Activated CD8-positive, alpha-beta memory T cell treated with anti-CD3 and anti-CD28 coated beads for 48 hours (primary cell): ENCODE measurements at places on chromosomes 13 and 19.

DNA sequence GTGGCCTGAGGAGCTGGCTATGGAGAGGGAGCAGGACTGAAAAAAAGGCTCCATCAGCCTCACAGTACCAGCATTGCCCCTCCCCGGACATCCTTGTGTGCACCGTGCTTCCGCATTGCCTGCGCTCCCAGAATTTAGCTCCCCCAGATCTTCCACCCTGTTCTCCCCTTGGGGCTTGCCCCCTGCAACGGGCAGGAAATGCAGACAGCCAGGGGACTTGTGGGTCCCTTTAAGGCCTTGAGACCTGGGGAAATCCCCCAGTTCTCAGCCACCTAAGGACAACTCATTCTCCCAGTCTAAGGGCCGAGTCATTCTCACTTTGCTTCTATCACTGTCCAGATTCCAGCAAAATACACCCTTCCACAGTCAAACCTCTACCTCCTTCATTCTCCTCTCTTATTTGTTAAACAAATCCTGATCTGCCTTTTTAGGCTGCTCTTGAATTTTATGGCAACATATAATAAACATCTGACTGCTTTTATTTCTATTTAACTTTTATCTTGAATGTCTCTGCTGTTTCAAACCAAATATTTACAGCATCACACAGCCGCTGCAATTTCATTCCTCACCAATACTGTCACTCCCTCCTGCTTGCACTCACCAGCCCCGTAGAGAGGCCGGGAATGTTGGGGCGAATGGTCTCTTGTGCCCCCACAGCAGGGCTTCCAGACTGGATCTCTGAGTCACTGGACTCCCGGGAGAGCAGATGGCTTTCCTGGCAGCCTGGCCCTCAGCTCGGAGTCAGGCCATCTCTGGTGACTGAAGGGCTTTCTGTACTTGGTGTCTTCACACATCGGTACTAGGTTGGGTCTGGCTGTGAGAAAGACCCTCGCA lies 221.9 kb downstream of the TSHZ3 start:
- DNase-seq = no peak

DNA sequence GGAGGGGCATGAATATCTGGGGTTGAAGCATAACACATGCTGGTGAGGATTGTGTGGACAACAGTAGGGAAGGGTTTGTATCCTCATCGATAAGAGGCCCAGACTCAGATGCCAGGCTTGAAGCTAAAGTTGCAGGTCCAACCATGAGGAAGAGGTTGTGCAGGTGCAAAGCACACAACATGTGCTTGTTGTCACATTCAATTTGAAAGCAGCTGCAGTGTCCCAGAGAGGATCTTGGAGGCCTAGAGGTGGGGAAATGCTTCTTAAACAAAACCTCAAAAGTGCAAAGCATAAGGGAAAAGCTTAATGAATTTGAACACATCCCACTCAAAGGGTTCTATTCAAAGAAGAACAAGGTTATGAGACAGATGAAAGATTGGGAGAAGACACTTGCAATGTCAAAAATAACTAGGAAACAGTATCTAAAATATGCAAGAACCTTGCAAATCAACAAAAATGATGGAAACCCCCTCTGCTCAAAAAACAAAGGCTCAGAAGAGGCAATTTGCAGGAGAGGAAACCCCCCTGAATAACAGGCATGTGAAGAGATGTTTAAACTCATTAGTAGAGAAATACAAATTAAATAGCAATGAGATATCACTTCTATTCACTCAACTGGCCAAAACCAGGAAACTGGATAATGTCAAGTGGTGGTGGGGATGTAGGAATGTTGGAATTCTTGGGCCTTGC lies 187.1 kb downstream of the KATNAL1 start:
- DNase-seq = no peak

GRCh38 chr13:46609052-46609451 lies 56.1 kb downstream of the LRCH1 start:
- DNase-seq = no peak

DNA sequence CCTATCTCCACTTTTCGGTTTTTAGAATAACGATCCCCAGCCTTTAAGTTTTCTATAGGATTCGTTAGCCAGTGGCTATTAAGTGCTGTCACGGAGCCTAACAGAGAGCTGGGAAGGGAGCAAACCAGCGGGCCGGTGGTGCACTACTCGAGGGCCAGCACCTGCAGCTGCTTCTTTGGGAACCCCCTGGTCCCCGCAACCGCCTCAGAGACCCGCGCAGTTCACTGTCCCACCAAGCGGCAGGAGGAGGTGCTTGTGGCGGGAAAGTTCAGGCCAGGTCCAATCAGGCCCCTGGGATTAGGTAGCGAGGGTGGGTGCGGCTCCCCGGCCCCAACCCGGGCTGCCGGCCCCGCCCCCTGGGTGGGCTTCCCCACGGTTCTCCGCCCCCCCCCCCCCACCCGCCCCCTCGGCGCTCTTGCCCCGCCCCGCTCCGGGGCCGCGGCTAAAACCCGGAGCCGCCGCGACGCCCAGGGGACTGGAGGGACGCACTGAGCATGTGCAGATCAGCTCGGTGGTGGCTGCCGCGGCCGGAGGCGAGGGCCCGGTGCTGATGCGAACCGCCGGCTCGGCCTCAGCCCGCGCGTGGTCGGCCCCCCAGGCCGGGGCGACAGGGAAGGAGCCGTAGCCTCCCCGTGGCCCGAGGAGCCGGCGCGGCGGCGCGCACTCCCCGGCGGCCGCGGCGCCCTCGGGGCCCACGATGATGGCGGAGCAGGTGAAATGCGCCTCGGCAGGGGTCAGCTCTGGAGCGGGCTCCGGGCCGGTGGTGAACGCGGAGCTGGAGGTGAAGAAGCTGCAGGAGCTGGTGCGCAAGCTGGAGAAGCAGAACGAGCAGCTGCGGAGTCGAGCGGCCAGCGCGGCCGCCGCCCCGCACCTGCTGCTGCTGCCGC lies at the start of gene SLAIN1:
SLAIN1 (plus strand) TSS at position 471 of the 887 bp plus-strand sequence; CDS start at position 698, 227 bp downstream.
- peak; percentile 63 for DNase-seq

- no peak for DNase-seq
These were observed 13.8 kb upstream of the CYP4F2 start for GRCh38 chr19:15911599-15912235.

DNA sequence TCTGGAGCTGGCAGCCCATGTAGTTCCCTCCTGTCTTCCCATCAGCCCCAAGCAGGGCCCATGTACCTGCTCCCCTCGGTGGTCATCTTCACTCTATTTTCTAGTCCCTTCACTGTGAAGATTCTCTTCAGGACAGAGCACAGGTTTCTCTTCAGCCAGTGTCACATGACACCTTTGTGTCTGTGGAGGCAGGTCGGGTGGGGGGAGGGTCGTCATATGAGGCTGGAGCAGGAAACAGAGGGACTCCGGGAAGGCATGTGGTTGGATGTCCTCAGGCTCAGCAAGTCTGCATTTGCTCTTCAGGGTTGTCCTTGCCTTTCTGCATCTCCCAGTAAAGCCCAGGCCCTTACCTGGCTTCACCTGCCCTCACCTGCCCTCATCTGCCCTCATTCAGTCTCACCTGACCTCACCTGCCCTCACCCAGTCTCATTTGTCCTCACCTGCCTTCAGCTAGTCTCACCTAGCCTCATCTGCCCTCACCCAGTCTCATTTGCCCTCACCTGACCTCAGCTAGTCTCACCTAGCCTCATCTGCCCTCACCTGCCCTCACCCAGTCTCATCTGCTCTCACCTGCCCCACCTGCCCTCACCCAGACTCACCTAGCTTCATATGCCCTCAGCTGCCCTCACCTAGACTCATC lies 120.3 kb downstream of the ZDHHC20 start:
- DNase-seq = no peak

DNA sequence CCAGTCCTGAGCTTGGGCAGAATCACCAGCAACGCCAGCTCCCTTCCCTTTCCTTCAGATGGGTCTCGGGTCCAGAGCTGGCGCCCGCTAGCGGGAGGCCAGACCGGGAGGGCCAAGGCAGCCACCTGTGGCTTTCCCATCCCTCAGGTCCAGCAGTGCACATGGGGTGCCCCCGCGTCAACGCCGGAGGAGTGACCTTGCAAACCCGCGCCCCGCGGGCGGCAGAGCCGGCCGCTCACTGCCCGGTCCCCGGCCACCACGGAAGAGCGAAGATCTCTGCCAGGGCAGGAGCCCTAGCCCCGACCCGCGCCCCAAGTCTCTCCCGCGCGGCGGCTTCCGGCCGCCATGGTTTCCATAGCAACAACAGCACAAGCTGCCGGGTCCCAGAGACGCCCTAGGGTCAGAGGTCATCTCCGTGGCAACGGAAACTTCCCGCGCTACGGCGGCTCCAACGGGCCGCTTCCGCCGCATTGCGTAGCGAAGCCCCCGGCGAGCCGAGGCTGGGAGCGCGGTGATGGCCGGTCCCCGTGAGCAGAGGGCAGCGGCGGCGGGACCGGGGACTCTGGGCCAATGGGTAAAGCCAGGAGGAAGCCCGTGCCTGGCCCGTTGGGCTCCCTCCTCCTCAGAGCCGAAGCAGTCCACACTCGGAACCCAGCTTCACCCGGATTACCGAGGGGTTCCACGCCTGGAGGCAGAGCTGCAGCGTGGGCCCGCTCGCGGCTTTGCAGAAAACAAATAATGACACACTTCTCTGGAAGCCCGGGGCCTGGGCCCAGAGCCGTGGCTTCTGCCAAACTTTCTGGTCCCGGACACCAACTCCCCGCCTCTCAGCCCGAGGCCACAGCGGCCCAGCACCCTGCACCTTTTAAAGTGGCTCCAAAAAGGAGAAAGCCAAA lies 7.4 kb downstream of the FGF14 start:
- DNase-seq = peak; percentile 97

GRCh38 chr19:36577271-36577996 lies 4.3 kb upstream of the ZNF529 start:
- DNase-seq = no peak

DNA sequence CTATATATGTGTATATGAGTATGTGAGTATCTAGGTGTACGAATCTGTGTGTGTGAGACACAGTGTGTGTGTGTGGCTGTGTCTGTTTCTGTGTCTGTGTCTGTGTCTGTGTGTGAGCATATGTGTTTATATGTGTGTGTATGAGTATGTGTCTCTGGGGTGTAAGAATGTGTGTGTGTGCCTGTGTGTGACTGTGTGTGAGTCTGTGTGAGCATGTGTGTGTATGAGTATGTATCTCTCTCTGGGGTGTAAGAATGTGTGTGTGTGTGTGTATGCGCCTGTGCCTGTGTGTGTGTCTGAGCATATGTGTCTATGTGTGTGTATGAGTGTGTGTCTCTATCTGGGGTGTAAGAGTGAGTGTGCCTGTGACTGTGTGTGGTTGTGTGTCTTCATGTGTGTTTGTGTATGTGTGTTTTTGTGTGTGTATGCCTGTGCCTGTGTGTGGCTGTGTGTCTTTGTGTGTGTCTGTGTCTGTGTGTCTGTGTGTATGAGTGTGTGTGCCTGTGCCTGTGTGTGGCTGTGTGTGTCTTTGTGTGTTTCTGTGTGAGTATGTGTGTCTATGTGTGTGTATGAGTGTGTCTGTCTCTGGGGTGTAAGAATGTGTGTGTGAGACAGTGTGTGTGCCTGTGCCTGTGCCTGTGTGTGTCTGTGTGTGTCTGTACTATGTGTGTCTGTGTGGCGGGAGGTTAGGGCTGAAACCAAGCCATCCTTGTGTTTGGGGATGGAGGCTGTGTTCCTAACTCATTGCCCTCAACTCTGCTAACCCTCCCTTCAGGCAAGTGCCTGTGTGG lies 11.2 kb downstream of the AXL start:
- DNase-seq = no peak
